Left lung (tissue), 14 donors: ENCODE measurements at places on chromosomes 11 and 22. TPM values are rescaled to one million over a fixed set of nuclear protein-coding genes. Genes with fewer than 3 reads are reported as not detected.

DNA sequence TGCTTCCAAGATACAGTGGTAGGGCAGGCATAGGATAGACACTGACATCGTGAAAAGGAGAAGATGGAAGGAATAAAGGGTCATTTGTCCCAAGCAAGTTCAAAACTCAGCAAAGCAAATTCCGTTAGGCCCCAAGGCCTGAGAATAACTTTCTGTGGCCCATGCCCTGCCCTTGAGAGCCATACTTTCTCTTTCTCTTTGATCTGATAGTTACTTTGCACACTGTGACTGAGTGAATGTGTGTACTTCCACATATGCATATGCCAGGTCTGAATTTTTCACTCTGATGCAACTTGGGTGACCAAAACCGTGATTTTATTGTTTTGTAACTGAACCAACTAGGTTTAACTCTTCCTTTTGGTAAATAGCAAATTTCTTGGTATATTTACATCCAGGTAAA lies 371.5 kb downstream of the RAB38 start:
- H3K36me3 ChIP-seq = no peaks in the 10 kb centered on the region
- H3K27me3 ChIP-seq = no peaks in the 10 kb centered on the region
- no peak for DNase-seq
- no peak overlapping the region for H3K4me3 ChIP-seq
- no peaks in the 10 kb centered on the region for H3K4me1 ChIP-seq
- no peak overlapping the region for H3K27ac ChIP-seq

DNA sequence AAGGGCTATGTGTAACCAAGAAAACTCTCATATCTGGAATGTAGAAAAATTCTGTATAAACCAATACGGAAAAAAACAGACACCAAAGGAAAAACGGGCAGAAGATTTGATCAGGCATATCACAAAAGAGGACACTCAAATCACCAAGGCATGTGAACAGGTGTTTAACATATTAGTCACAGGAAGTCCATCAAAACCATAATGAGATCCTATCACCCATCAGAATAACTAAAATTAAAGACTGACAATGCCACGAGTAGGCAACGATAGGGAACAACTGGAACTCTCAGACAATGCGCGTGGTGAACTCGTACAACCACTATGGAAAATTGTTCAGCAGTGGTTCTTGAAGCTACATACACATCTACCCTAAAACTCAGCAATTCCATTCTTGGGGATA lies 94.5 kb downstream of the MICAL3 start:
- no peak overlapping the region for H3K27ac ChIP-seq
- H3K27me3 ChIP-seq = no peaks in the 10 kb centered on the region
- H3K4me1 ChIP-seq = no peaks in the 10 kb centered on the region
- no peaks in the 10 kb centered on the region for H3K36me3 ChIP-seq

KCNJ1 gene
- total RNA-seq = not detected

UCP3 gene
- 2.7 TPM for total RNA-seq
